ENCODE measurements at places on chromosomes 7 and 10.

DNA sequence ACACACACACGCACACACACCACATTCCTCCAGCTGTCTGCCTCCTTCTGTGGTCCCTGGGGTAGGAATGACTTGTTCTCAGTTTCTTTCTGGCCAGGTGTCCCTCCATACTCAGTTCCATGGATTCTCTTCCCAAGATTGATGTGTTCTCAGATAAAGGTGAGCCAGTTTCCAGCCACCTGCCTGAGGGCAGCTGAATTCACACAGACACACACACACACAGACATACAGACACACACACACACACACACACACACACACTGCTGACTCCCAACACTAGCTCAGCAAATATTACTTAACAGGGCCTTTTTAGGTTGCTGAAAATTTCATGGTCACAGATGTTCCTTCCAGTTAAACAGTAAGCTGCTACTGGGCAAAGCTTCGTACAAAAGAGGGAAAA, 45.4 kb upstream of the GDF10 start:
- DNase-seq, result no peak

DNA sequence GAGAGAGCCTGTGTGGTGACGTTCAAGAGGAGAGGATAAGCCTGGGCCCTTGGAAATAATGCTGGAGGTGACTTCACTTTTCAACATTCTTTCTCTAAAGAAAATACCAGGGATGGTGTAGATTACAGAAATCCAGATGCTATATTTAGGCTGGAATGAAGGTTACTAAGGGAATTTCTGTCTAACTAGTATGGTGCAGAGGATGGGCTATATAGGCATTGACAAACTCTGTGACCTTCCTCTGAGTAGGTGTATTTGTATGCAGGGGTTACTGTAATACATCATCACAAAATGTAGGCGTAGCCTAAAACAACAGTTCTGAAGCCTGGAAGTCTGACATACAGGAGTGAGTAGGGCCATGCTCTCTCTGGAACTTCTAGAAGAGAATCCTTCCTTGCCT, 155.3 kb upstream of the INHBA start:
- no peak for DNase-seq

DNA sequence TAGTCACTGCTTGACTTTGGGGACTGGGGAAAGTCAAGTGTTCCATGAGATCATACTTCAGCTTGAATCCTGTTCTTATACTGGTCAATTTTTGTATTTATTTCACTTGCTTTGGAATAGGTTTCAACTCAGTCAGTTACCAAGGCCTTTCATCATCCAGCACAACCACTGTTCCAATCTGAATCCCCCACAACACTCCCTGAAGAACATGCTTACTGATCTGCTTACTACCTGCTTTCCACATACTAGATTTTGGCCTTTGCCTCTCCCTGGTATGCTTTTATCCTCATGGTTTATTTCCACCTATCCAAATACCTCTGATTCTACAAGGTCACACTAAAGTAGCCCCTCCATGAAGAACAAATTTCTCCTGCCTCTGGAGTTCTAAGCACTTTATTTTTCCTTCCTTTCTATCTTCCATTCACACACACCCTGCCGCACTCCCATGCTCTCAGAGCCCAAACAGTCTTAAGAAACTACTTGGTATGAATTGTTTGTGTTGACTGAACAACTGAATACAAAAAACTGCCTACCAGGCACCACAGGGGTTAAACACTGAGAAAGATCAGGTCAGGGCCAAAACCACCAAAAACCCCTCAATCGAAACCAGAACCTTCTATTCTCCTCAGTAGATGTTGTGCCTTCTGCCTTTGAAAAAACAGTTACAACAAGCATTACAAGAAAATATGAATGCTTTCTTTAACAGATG, 178.1 kb downstream of the AVL9 start:
- DNase-seq, result no peak

DNA sequence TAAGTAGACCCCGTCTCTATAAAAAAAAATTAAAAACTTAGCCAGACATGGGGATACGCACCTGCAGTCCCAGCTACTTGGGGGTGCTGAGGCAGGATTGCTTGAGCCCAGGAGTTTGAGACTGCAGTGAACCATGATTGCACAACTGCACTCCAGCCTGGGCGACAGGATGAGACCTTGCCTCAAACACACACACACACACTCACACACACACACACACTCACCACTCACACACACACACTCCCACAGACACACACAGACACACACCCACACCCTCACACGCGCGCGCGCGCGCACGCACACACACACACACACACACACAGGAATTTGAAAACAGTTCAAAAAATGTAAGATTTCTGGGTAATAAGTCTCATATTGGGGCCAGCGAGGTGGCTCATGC, 8.7 kb upstream of the GRIFIN start:
- no peak for DNase-seq

GRCh38 chr10:99337311-99337811, 8.2 kb downstream of the CNNM1 start:
- DNase-seq, result no peak

GRCh38 chr7:127194571-127194970, 58.2 kb downstream of the GRM8 start:
- DNase-seq, result no peak

DNA sequence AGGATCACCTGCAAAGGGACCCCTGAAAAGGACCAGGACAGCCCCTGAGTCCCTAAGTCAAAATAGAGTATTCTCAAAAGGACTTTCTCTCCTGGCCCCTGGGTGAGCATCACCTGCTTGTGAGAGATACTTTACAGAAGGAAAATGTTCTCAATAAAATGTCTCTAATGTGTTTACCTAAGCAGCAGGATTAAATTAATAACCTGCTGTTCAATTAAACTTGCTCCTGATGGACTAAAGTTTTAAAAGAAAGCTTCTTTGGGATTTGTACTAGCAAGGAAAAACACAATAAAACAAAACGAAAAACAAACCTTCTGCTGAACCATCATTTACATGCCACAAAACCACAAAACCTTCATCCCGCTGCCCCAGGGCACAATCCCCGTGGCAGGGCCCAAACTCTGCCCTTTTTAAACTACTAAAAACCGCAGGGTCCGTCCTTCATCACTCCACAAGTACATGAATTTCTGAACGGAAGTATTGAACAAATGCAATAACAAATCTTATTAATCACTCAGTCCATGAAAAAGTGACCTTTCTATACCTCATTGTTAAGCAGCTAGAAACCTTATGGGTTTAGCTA, 197.7 kb downstream of the TCERG1L start:
- DNase-seq, result no peak

- no peak for DNase-seq
Measured at GRCh38 chr10:123463181-123463580, 203.0 kb upstream of the GPR26 start.

- peak; percentile 46 for DNase-seq
Measured at GRCh38 chr10:112565434-112566053, 118.5 kb downstream of the VTI1A start.

DNA sequence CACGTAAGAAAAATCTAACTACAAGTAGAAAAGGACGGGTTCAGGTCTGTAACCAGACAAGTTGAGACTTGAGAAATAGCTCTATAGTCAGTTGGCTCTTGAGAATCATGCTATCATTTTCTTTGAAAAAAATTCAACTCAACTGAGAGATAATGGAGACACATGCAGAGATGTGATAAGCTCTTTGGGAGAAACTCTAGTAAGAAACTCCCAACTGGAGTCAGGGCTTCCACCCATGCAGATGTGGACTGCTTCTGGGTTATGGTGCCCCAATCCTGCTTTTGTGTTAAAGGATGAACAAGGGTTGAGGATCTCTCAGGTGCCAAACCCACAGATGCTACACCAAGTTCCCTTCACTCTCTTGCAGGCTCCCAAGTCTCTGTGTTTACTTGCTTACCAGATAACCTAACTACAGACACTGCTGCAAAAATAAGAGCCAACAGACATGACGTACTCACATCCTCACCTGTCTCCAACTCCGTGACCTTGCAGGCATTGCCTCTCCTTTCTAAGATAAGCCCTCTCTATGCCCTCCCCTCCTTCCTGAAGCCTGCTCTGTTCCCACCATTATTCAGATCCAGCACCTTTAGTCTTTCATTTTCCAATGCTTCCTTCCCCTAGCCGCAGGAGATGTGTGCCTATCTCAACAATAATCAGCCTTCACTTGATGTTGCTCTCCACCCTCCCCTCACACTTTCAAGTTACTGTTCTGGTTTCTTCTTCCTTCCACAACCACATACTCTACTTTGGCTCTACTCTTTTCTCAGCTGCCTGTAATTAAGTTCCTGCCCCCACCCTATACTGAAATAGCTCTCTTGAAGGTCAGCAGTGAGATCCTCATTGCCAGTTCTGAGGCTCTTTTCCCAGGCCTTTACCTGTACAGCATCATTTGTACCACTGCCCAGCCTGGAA, 130.0 kb downstream of the ICA1 start:
- no peak for DNase-seq

DNA sequence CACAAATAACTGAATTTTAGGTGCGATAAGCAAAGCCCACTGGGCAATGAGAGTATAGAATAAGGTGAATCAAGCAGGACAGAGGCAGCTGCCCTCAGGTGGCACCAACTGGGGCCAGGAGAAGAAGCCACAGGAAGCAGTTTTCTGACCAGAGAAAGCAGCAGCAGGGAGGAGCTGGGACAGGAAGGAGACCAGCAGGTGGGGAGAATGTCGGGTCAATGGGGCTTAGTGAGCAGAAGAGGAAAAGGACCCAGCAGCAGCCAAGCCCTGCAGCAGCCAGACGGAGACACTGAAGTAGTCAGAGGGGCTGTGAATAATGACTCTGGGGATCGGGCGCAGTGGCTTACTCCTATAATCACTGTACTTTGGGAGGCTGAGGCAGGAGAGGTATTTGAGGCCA, 209.6 kb upstream of the SH2B2 start:
- no peak for DNase-seq

DNA sequence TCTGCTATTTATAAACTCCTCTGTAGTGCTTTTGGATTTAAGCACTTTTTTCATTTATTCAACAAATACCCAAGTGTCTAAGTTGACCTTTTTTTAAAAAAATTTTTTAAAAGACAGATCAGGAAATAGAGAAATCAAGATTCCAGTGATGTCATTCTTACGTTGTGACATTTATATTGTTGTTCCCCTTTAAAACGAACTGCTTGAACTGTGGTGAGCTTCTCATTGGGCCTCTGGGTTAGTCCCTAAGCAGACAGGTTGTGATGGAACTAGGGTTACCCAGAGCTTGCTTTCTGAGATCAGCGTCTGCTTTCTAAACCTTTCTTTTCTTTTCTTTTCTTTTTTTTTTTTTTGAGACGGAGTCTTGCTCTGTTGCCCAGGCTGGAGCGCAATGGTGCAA, 22.4 kb downstream of the GATA3 start:
- no peak for DNase-seq

DNA sequence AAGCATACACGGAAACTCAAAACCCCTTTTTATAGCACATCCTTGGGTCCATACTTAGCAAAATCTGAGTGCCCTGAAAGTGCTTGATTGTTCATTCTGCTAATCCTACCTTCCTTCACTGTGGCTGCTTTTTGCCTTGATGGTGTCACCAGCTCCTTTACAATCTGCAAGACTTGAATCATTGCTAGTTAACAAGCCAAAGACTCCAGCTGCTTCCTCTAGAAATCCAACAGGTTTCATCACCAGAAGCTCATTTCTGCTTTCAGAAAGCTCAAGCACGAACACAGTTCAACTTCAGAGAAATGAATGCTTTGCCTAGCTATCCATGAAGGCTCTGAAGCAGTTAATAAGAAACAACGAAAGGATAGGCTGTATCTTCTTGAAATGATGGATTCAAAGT, 38.0 kb downstream of the USP6NL start:
- no peak for DNase-seq

DNA sequence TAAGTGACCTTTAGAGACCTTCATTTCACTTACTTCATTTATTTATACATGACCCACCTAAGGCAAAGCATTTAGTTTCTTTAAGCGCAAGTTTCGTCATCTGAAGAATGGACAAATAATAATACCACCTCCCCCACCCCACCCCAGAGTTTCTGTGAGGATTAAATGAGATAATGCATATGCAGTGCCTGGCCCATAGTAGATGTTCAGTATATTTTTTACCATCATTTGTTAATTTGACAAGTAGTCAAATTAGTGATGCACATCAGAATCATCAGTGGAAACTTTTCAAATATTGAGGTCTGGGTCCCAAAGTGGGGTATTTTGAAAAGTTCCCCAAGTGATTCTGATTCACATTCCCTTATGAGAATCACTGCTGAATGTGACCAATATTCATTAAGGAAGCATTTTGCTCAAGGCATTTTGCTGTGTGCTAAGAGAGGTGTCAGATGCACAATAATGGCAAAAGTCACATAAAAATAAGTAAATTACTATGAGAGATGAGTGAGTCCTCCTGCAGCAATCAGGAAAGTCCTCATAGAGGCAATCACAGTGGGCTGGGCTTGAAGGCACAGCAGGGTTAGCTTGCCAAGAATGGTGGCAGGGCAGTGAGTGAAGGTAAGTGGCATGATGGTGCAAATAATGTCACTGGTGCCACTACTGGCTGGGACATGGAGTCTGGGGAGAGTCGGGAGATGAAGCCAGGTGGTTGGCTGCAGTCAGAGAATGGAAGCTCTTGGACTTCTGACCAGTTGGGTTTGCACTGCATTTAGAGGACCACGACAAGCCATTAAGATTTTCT, 244.1 kb downstream of the PTEN start:
- no peak for DNase-seq
